ENCODE measurements at places on chromosomes 12 and 14.

DNA sequence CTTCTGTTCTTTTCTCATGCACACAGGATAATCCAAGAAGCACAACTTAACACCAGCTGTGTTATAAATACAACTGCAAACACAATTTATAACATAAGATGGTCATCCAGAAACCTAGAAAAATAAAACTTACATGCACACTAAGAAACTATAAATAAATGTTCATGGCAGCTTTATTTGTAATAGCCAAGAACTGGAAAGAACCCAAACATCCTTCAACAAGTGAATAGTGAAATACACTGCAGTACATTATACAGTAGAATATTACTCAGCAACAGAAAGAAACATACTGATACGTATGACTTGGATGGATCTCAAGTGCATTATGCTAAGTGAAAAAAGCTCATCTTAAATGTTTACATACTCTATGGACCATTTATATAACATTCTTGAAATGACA lies 132.7 kb downstream of the SPTSSA start:
- no peak for DNase-seq

DNA sequence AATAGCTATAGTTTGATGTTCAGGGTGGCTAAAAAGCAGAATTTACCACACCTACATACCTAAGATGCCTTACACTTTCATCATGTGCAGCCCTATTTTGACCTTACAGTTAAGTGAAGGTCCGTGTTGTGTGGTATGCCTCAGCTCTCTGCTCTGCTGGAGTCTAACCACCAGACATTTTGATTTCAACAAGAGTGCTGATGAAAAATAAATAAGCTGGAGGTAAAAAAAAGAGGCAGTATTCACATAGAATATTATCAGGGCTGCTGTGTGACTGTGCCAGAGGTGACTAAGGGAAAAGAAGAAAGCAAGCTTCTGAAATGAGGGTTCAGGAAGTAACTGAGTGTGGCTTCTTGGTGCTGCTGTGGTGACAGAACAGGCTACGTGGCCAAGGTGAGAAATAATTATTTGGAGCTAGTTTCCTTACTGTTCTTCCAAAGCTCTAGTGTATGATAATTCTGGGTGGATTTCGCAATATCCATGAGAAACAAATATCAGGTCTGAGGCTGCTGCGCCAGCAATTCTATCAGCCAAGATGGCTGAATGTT lies 188.8 kb downstream of the STXBP6 start:
- no peak for DNase-seq

- no peak for DNase-seq
Observed at GRCh38 chr12:9648701-9649531, 20.6 kb upstream of the CLEC2D start.

DNA sequence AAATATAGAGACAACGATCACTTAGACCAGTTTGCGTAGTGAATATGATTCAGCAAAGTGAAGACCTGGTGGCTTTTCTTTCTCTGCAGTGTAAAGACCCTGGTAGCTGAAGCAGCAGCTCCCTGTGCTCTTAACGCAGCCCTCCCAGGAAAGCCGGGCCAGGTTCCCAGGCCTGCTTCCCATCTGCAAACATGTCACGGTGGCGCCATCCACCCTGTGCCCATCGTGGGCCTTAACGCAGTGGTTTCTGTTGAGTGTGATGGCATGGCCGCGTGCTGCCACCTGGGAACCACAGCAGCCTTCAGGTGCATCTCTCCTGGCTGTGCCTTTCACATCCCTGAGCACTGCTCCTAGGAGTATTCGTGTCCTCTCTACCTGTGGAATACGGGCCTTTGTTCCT lies 71.5 kb downstream of the WDR20 start:
- no peak for DNase-seq

DNA sequence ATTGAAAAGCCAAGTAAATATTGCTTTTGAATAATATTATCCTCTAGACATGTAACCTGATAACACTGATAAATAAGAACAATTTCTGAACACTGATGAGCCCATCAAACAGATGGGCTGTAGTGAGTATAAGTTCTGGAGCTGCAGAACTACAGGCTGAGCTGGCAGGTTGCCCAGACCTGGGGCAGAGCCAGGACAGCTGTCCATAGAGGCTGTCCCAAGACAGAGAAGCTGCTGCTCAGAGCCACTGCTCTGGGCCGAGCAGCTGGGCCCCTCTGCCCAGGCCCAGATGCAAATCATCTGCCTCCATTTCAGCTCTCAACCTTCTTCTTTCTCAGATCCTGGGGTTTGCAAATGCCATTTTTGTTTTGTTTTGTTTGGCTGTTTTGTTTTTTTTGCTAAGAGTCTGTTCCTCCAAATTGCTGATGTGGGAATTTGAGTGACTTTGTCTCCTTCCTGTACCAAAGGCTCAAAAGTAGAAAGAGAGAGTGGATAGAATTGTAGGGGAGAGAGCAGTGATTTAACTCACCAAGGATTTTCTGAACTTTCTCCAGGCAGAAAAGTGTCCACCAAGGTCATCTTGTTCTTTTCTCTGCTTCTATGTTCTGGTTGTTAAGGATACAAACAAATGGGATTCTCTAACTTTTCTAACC lies 4.0 kb upstream of the TESPA1 start:
- no peak for DNase-seq

DNA sequence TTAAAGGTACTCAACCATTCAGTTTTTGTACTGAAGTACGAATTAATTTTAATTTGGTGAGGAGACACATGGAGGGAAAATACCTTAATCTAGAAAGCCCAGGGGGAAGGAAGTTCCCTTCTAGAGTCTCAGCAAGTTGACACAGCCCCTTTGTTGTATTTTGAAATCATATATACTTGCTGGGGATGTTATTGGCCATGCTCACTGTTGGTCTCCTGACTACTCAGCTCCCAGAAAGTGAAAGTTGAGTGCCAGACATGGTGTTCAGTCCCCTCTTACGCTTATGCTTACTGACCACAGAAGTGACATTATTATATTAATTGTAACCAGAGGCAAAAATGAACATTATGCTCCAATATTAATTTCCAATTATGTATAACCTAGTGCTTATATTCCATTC lies 28.1 kb downstream of the ARF6 start:
- peak; percentile 68 for DNase-seq
